Pulmonary artery endothelial cell (primary cell): ENCODE measurements at places on chromosomes 6 and 20.

- DNase-seq, result no peak
These were observed 51.2 kb downstream of the SLC22A23 start for GRCh38 chr6:3405679-3406078.

DNA sequence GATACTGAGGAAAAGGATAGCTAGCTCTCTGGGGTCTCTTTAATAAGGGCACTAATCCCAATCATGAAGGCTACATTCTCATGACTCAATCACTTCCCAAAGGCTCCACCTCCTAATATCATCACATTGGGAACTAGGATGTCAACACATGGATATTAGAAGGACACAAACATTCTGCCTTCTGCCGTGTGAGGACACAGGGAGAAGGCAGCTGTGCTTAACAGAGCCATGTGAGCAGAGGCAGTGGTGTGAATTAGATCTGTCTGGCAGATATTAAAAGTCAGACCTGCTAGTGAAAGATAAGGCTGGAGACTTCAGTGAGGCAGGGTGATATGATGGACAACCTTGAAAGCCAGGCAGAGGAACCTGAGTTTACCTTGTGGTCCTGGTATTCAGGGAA lies 341.9 kb downstream of the ARHGAP18 start:
- DNase-seq, result no peak

DNA sequence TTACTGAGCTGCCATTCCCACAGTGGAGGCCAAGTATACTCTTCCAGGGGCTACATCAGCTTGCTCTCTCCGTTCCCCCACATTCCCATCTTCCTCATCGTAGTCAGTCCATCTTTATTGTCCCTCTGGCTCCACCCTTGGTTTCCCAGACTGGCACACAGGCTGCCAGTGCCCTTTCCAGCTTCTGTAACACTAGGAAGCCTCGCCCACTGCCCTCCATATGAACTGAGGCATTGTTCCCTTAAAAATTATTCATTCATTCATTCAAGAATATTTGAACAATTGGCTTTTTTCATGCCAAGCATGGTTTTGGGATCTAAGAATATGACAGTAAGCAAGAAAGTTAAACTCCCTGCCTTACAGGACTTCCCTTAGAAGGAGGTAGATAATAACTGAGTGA lies 14.3 kb downstream of the ROS1 start:
- no peak for DNase-seq

DNA sequence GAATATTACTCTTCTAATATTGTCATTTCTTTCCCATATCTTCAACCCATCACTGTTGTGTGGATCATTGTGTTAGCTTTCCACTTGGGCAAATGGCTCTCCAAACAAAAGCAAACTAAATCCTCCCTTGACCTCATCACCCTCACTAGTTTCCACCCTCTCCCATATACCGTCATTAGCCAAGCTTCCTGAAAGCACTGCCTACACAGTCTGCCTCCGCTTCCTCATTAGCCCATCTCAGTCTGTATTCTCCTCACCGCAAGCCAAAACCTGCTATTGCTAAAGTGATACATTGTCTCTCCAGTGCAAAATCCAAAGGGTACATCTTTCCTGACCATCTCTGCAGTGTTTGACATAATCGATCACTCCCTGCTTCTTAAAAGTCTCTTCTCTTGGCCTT lies 212.6 kb downstream of the CLIC5 start:
- no peak for DNase-seq

- DNase-seq, result no peak
These were observed 159.8 kb downstream of the TFAP2C start for GRCh38 chr20:56788671-56789610.

- no peak for DNase-seq
These were observed 31.2 kb downstream of the PARD6B start for GRCh38 chr20:50762435-50763220.

- no peak for DNase-seq
These were observed 308.2 kb downstream of the FARS2 start for GRCh38 chr6:5569491-5569890.

DNA sequence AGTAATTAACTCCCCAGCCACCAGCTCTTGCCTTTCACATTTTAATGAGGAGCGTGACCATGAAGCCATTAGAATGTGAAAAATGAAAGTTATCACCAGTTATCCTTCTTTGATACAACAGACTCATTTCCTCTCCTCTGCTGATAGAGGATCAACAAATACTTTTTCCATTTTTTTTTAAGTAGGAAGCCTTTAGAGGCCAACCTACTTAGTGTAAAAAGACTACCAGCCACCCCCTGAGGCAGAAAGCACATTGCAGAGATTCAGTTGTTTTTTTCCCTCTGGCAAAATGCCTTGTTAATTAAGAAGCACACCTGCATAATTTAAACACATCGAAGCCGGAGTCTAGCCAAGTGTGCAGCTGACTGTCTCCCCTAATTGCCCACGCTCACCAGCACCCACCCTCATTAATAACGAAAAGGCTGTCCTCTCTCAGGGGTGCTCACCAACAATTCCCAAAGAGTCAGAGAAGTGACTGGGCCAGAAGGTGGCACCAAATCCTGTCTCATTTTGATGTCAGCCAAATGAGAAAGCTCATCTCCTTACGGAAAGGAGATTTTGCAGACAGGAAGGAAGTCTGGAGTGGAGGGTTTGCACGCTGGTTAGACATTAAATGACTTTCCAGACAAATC lies 60.9 kb upstream of the MC3R start:
- no peak for DNase-seq

DNA sequence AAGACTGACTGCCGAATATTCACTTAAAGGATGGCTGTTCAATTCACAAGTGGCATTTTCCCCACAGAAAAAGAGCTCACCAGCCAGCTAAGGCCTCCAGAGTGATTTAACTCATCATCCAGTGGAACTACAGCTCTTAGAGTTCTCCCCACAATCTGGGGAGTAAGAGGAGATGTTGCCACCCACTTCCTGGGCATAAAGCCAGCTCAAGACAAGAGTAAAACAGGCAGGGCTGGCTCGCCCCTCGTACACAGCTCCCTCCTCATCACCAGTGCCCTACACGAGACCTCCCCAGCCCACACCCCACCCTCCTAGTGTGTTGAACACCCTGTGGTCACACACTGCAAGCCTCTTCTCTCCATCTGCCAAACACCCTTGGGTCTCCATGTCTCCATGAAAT lies 47.2 kb upstream of the IPCEF1 start:
- DNase-seq, result no peak
